NCI-H146 (cell line): ENCODE measurements at places on chromosomes 5 and 9.

- DNase-seq = no peak
Measured at GRCh38 chr5:6088706-6089105, 289.6 kb downstream of the MED10 start.

DNA sequence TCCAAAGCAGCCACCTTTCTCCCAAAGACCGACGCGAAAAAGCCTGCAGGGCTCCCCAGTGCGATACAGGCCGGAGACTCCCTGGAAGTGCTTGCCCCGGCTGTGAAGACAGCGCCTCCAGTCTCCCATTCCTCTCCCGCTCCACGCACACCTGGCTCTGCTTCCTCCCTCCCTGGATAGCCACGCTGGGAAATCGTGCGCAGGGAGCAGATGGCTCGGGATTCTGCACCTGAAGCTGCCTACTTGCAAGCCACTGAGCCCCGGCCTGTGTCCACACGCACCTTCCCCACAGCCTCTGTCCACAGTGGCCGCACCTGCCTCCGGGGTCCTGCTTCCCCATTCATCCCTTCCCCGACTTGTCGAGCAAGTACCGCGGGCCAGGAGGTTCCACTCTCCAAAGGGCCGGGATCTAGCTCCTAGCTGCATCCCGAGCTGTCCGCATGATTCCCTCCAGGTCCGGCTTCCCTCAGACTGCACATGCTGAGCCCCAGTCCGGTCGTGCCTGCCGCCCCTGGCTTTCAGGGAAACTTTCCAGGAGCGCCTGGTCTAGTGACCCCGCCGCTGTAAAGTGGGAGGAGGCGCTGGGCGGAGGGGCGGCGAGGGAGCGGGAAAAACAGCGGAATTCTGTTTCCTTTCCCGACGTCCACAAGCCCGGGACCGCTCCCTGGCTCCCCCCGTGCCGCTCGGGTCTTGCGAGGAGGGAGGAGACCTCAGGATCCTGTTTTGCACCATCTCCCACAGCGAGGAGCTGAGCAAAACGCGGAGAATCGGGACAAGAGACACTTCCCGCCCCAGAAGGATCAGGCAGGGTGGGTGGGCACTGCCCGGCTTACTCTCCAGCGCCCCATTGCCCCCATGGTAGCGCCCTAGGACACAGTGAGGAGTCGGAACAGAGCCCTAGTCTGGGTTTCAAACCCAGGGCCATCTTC lies 2.0 kb downstream of the SEMA6A start:
- peak; percentile 64 for DNase-seq

- peak; percentile 10 for DNase-seq
Measured at GRCh38 chr5:29193972-29194371, 1999.5 kb upstream of the CDH6 start.

DNA sequence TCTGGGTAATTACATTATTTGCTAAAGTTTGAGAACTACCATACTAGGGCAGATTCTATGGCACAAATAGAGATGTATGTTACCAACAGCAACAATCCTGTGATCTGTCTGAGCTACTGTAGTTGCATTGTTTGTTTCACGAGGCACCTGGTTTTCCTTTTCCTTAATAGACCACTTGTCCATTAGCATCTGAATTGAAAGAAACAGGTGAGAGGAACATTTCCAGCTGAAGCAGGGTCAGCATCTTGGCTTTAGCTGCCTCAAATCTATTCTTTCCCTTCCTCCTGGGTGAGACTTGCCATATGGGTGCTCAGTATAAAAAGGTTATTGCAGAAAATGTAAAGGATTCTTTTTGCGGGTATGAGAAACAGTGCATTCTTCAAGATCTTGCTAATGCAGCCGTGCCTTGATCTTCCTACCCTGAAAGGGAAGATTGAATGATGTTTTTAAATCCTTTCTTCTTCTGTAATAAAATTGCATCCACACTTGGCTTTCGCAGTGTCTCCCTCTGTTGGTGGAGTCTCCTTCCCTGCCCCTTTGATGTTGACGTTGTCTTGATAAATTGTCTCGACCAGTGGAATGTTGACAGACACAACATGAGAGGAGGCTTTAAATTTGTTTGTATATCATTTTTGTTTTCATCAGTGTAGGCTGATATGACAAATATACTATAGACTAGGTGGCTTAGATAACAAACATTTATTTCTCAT lies 118.0 kb upstream of the BRINP1 start:
- DNase-seq = no peak

GRCh38 chr9:126613651-126614050 lies at the start of gene LMX1B:
LMX1B (plus strand) TSS chr9:126613928; CDS start chr9:126614450, 522 bp downstream.
- no peak for DNase-seq

DNA sequence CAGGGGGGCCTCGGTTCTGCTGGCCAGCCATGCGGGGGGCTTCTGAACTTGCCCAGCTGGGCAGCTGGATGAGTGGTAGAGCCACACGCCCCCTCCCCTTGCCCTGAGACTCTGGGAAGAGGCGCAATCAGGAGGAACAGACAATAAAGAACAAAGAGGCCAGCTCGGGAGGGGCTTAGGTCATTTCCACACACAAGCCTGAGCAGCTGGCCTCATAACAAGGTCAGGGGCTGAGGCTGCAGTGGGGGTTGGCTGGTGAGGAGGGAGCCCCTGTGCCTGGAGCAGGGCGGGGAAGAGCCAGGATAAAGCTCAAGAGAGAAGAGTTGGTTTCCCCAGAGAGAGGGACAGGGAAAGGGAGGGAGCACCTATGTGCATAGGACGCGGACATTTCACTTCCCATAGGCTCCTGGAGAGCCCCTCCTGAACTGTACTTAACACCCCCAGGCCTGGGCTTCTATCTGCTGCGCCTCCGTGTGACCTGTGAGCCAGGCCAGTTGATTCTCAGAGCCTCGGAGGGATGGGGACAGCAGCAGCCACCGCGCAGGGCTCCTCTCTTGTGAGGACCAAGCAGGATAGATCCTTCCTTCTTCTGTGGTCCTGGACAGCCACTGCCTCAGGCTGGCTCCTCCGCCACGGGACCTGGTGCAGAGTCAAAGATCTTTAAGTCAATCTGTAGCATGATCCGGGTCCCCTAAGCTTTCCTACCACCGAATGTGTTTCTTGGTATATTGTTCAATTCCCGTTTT lies 75.3 kb upstream of the GGTA1 start:
- no peak for DNase-seq

- peak; percentile 67 for DNase-seq
Measured at GRCh38 chr5:74028406-74028805, 402.4 kb downstream of the ARHGEF28 start.

- DNase-seq = no peak
Measured at GRCh38 chr9:114169029-114169951, 14.0 kb downstream of the COL27A1 start.

GRCh38 chr5:3006526-3006925 lies 255.0 kb upstream of the IRX2 start:
- DNase-seq = no peak

GRCh38 chr5:128782446-128782845 lies 182.8 kb upstream of the SLC27A6 start:
- DNase-seq = no peak

DNA sequence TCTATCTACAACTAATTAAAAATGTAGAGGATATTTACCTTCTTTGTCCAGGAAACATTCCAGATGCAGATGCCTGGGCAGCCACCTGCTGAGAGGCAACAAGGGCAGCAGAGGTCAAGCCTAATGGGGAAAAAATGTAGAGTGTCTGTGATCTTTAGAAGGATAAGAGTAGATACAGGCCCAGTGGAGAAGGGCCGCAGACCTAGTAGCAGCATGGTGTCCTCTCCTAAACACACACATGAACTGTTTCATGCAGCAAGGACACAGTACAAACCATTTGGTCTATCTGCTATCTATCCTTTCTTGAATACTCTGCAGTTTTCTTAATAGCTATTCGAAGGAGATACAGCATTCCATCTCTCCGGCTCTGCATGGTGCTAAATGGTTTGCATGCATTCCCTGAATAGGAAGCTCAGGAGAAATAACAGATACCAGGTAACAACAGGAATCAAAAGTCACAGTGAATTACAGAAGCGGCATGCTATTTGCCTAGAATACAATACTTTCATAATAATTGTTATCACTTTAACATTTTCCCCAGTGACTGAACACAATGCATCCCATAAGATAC lies 107.3 kb downstream of the ZNF608 start:
- DNase-seq = peak; percentile 30

DNA sequence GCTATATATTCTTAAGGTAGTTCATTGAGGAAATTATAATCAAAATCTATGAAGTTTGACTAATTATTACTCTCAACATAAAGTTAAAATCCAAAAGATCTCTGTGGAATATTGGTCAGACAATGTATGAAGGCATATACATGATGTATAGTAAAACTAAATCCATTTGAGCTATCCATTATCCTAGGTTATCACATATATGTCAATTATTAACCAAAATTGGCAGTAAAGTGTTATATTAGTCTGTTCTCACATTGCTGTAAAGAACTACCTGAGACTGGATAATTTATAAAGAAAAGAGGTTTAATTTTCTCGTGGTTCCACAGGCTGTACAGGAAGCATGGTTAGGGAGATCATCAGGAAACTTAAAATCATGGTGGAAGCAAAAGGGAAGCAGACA lies 511.7 kb upstream of the SGCD start:
- DNase-seq = no peak

DNA sequence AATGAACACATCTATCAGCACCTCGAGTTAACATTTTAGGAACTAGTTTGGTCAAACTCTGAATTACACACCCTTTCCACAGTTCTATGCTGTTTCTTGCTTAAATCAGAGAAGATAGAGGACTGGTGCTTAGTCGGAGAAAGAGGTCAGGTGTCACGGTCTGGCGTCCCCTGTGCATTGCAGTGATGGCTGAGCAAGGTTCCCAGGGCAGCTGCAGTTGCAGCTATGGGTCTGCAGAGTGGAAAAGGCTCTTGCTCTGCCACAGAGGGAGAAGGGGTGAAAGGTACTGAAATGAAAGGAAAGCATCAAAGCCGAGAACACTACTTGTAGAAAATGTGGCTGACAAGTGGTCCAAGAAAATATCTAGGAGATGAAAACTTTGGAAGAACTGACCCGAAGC lies 25.2 kb upstream of the SH3RF2 start:
- no peak for DNase-seq

- no peak for DNase-seq
Measured at GRCh38 chr5:139821806-139822552, 26.4 kb downstream of the PSD2 start.

DNA sequence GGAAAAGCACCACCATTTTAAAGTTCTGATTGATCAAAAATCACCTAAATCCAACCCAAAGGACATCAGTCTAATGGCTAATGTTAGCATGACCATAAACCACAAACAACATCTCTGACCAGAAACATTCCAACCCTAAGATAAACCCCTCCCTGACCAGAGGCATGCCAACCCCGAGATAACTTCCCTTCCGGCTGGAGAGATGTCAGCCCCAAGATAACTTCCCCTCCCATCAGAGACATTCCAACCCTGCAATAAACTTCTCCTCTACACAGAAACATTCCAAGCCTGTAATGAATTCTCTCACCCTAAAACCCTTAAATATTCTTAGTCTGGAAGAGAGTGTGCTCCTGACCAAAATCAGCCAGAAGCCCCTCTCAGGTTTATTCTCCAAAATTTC lies 364.3 kb downstream of the KCNN2 start:
- DNase-seq = no peak

GRCh38 chr5:40406741-40407211 lies 272.9 kb upstream of the PTGER4 start:
- DNase-seq = no peak

DNA sequence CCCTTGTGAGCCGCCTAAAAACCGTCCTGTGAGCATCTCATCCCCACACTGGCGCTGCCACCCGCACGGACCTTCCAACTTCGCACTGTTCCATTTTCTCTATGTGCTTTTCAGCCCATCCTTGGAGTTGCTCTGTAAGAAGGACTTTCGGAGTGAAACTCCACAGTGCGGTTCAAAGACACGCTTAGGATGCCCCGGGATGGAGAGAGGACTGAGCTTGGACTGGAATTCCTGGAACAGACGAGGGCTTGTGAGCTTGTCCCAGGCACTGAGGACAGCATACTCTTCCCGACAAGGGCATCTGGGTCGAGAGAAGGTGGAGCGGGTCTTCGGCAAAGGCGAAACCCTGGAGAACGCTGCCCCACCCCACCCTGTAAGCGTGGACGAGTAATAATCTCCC lies 187.8 kb downstream of the MEF2C start:
- no peak for DNase-seq

- no peak for DNase-seq
Measured at GRCh38 chr5:87909382-87909781, 359.3 kb downstream of the TMEM161B start.

- no peak for DNase-seq
Measured at GRCh38 chr5:75701856-75702255, 15.4 kb downstream of the POC5 start.

- no peak for DNase-seq
Measured at GRCh38 chr9:119003201-119003611, 366.0 kb downstream of the BRINP1 start.

DNA sequence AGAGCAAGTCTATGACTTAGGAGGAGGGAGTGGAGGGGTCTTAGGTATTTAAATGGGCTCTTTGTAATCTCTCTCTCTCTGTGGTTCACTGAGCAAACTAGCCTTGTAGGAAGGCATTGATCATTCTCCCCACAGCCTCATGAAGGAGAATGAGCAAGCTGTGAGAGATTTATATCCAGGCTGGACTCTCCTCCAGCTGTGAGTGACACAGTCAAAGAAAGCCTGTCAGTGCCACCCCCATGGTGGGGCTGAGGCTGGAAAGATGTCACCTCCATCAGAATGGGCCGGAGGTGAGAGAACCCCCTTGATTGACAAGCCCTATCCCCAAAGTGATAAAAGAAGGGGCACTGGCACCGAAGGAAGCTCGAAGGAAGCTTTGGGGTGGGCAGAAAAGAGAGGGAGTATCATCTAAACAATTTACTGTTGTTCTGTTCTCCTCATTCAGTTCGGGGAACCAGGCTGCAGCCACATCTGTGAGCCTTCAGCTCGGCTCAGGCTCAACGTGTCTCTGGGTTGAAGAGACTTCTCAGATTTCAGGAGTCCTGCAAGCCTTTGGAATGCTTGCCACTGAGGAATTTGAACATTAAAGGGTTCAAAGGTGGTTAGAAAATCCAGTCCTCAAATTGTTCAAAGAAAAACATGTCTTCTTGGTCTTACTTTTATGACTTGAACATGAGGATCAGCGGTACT lies 538.2 kb upstream of the ZNF462 start:
- no peak for DNase-seq

DNA sequence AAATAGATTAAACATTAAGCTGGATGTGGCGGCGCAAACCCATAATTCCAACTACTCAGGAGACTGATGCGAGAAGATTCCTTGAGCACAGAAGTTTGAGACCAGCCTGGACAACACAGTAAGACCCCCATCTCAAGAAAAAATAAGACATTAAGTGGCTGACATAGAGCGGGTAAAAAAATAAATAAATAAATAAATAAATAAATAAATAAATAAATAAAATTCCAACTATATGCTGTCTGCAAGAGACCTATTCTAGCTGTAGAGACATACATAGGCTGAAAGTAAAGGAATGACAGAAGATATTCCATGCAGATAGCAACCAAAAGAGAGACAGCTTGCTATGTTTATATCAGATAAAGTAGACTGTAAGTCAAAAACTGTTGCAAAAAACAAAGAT lies 17.4 kb upstream of the SH3TC2 start:
- DNase-seq = no peak

DNA sequence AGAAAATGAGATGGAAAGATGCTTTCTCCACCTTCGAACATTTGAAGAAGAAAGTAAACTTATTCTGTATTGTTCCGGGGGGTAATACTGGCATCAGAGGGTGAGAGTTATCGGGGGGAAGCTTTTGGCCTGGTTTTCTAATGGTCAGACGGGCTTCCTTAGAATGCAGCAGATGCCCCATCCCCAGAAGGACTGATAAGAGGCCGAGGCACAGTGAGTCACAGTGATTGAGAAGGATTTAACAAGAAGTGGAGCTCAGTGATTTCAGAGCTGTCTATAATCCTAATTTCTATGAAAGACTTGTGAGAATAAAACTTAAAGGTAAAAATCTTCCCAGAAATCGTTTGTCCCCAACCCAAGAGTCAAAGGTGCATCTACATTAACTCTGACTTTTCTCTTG lies 123.9 kb downstream of the DOCK8 start:
- DNase-seq = no peak
